G401 (cell line): ENCODE measurements at places on chromosomes 16 and 17. TPM values are rescaled to one million over a fixed set of nuclear protein-coding genes. Genes with fewer than 3 reads are reported as not detected.
A peak's percentile ranks its signal among the peaks of the same experiment; 100 is the strongest.

The CTRB1 gene
- total RNA-seq = not detected in 2 replicates

- DNase-seq = no peak
These were observed 146.0 kb upstream of the RCVRN start for GRCh38 chr17:10051112-10051511.

DNA sequence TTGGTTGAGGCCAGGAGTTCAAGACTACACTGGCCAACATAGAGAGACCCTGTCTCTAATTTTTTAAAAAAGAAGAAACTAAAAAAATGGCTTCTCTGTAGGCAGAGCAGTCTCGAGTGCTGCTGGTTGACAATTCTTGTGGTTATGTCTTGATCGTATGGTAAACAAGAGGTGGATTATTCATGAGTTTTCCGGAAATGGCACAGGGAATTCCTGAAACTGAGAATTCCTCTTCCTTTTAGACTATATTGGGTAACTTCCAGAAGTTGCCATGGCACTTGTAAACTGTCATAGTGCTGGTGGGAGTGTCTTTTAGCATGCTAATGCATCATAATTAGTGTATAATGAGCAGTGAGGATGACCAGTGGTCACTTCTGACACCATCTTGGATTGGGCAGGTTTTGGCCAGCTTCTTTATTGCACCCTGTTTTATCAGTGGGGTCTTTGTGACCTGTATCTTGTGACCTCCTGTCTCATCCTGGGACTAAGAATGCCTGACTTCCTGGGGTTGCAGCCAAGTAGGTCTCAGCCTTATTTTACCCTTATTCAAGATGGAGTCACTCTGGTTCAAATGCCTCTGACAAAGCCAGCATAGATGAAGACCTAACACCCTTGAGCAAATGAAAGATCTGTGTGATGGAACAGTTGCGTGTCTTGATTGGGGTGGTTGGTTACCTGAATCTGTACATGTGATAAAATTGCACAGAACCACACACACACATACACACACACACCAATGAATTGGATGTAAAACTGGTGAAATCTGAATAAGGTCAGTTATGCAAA lies 30.2 kb downstream of the BMERB1 start:
- no peak for DNase-seq

DNA sequence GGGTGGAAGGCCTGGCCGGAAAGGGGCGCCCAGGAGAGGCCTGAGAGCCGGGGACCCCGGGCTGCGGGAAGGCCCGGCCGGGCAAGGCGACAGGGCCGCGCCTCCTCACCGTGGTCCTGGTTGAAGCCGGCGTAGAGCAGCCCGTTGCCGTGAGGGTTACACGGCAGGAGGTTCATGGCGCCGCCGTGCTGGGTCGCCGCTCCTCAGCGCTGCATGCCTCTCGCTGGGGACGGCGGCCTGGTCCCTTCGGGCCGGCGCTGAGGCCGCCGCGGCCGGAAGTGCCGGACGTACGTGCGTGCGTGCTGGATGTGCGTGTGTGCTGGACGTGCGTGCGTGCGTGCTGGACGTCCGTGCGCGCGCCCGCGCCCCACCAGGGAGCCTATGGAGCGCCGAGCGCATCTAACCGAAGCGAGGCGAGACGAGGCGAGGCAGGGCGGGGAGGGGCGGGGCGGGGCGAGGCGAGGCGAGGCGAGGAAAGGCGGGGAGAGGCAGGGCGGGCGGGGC lies at the start of gene WDR45B:
Gene WDR45B, minus strand, starts transcription at position 280 of the 504 bp plus-strand sequence. Its CDS starts 104 bp downstream, at position 176.
- DNase-seq = peak; percentile 94

DNA sequence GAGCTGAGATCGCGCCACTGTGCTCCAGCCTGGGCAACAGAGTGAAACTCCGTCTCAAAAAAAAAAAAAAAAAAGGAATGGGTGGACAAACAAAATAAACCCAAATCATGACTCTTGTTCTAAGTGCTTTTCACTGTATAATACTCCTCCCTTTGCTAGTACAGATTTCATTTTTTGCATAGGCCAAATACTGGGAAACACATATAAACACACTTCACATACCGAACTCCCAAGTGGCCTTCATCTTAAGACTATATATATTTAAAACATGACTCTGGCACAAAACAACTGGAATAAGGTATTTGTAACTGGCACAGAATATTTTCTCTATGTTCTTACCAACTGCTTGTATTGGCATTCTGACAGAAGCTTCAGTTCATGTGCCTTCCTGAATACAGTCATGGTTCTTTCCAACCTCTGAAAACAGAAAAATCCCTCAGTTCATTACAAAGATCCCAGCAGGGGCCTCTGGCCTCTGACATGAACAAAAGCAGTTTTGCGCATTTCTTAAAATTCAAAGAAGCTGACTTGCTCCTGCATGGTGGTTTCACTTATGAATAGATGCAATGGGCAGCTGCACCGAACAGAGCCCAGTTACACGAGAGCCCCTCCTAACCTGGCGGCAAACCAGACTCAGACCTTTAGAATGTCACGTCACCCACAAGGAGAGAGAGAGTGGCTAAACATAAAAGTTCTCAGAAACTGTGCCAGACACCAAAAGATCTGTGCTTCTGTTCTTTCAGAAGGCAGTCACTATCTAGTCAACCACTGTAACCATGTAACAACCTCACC lies 19.1 kb upstream of the COPRS start:
- DNase-seq = no peak

The CNTD1 gene
- 0.18 TPM in 1 of 2 replicates, not detected in the other for total RNA-seq

GRCh38 chr17:57215317-57215716 lies 41.0 kb upstream of the MSI2 start:
- DNase-seq = no peak

GRCh38 chr16:77430787-77431585 lies 3.8 kb downstream of the ADAMTS18 start:
- peak; percentile 86 for DNase-seq

DNA sequence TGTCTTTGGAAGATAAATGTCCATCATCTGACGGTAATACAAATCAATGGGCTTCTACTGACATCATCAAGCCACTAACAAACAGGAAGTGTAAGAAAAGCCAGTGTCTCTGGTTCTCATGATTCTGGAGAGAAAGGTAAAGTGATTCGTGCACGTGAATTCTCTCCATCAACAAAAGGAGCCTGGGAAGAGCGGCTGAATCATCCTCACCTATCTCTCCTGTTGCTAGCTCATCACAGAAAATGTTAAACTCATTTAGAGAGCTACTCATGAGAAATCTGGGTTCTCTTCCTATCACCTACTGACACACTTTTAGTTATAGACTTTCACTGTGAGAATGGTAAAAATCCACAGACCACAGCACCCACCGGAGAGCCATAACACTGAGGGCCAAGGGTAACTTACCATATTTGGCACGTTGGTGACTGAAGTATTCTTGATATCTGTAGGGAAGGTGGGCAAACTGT lies 70.3 kb downstream of the CREBBP start:
- no peak for DNase-seq

DNA sequence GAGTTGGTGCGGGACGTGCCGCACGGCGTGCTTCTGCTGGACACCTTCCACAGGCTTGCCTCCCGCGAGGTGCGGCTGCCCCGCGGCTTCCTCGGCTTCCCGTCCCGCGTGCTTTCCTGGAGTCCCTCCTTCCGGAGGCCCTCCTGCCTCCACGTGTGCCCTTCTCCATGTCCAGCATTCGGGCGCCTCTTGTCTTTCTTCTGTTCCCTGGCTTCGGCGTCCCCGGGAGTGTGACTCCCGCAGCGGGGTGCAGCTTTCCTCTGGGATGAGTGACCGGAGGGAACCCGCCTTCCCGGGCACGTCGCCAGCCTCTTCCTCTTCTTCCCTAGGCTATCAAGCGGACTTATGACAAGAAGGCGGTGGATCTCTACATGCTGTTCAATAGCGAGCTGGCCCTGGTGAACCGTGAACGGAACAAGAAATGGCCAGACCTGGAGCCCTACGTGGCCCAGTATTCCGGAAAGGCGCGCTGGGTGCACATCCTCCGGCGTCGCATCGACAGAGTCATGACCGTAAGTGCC lies 23.0 kb downstream of the DNAH2 start:
- peak; percentile 18 for DNase-seq

DNA sequence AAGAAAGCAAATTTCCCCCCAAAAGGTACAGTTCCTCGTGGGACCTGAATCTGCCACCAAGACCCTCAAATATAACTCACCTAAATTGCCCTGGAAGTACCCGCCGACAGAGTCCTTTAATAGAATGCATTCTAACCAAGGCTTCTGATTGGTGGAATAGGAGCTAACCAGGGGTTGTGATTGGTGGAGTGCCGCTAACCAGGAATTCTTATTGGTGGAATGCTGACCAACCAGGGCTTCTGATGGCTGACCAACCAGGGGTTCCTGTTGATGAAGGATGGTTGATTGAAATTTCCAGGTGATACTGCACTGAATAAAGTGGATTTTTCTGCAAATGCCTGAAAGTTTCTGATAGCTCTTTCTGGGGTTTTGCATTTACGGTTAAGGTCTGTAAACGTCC lies 6.5 kb downstream of the TFAP4 start:
- DNase-seq = peak; percentile 39

The RHBDL1 gene
- 1.1 and 1.5 TPM in 2 replicates for total RNA-seq

The KRT33B gene
- not detected in 2 replicates for total RNA-seq

DNA sequence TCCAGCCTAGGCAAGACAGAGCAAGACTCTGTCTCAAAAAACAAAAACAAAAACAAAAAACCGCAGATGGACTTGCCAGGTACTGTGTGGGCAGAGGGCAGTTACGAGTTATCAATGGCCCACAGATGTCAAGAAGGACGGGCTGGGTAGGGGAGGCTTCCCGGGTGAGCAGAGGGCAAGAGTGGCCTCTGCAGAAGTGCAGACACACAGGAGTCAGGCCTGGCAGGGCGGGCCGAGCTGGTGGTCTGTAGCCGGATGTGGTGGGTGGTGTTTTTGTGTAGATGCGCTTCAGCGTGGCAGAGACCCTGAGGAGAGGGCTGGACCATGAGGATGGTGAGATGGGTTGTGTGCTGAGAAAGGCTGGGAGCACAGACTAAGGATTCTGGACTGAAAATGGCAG lies 44.9 kb upstream of the KDM6B start:
- no peak for DNase-seq

- DNase-seq = no peak
These were observed 678.1 kb upstream of the GOT2 start for GRCh38 chr16:59411961-59412841.

GRCh38 chr17:30230596-30231125 lies 4.8 kb downstream of the SLC6A4 start:
- DNase-seq = no peak

DNA sequence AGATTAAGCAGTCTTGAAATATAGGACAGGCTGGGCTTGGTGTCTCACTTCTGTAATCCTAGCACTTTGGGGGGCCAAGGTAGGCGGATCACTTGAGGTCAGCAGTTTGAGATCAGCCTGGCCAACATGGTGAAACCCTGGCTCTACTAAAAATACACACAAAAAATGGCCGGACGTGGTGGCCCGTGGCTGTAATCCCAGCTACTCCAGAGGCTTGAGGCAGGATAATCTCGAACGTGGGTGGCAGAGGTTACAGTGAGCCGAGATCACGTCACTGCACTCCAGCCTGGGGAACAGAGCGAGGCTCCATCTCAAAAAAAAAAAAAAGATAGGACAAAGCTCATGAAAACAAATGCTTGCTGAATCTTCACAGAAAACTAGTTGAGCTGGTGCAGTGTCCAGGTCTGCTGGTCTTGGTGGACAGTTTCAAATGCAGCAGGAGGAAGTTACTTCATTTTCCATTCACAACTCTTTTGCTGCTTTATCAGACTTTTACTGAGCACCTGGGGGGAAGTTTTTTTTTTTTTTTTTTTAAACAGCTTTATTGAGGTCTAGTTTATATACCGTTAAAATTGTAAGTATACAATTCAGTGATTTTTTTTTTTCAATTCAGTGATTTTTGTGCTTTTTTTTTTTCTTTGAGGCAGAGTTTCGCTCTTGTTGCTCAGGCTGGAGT lies 45.2 kb downstream of the SNX29 start:
- no peak for DNase-seq

DNA sequence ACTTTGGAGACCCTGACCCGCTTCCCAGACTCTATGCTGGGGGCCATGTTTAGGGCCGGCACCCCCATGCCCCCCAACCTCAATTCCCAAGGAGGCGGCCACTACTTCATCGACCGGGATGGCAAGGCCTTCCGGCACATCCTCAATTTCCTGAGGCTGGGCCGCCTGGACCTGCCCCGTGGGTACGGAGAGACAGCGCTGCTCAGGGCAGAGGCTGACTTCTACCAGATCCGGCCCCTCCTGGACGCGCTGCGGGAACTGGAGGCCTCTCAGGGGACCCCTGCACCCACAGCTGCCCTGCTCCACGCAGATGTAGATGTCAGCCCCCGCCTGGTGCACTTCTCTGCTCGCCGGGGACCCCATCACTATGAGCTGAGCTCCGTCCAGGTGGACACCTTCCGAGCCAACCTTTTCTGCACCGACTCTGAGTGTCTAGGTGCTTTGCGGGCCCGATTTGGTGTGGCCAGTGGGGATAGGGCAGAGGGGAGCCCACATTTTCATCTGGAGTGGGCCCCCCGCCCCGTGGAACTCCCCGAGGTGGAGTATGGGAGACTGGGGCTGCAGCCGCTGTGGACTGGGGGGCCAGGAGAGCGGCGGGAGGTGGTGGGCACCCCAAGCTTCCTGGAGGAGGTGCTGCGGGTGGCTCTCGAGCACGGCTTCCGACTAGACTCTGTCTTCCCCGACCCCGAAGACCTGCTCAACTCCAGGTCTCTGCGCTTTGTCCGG lies 1.1 kb downstream of the KCTD11 start:
- no peak for DNase-seq

DNA sequence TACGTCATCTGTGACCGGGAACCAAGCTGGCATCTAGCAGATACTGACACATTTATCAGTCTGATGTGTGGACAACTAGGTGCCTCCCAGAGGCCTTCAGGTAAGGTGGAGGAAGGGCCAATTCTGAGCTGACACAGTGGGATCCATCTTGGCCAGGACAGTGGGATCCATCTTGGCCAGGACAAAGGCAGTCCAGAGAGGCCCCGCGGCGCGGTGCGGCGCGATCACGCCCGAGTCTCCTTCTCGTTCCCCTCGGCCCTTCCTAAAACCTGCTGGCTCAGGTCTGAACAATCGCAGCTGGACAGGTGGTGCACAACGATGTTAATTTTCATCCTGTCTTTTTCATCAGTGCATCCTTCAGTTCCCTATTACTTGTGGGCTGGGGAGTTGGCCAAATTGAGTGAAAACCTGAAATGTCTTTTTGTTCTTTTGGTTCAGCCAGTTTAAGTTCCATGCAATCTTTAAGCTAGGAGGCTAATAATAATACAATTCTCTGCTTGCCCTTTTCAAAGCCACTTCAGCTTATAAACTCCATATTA lies 486 bp upstream of the WSB1 start:
- peak; percentile 8 for DNase-seq
